ENCODE measurements at places on chromosomes 1 and 21.
A peak's percentile ranks its signal among the peaks of the same experiment; 100 is the strongest.

DNA sequence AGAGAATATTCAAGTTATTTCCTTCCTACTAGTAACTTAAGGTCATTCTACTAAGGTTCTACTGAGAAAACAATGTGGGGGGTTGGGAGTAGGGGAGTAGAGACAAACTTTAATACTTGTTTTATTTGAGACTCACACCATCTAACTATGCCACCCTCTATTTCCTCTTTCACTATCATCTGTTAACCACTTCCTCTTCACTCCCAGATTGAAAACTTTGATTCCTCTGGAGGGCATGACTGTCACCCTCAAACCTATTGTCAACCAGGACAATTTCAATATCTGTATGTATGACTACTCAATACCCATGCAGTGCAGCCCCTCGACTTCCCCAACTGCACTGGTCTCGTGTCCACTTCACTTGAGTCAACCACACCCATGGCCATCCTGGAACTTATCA lies 165.6 kb upstream of the POGK start:
- peak; percentile 11 for DNase-seq

DNA sequence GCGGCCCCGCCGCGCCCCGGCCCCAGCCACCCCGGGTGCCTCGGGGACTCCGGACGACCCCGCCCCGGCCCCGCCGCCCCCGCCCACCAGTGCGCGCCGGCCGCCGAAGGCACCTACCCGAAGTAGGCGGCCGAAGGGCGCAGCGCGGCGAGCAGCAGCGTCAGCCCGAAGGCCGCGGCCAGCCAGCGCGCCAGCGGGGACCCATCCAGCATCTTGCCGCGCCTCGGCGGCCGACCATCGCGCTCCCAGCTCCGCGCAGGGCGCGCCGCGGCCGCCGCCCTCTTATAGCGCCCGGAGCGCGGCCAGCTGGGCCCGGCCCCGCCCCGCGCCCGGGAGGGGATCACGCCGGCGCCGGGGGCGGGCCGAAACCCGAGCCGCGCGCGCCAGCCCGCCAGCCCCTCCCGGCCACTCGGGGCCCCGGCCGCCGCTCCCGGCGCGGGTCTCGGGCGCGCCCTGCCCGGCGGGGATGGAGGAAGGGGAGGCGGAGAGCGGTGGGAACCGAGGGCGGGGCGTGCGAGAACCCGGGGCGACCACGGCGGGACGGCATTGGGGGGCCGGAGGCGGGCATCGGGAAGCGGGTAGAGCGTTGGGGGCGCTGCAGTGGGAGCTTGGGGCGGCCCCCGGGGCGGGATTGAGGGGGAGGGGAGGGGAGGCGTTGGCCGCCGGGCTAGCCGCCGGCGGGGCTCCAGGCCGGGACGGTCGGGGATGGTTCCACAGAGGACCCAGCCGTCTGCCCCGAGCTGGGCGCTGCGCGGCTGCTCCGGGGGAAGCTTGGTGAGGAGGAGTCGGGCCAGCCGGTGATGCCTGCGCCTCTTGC lies at the start of gene WNT9A:
Gene WNT9A (minus strand): TSS at position 257 of the 817 bp plus-strand sequence. CDS start 45 bp downstream, at position 212.
- peak; percentile 57 for DNase-seq

- peak; percentile 52 for DNase-seq
These were observed 157.7 kb downstream of the TOMM20 start for GRCh38 chr1:234970731-234971476.

GRCh38 chr1:162026881-162027280 lies 3.2 kb upstream of the OLFML2B start:
- DNase-seq: no peak

DNA sequence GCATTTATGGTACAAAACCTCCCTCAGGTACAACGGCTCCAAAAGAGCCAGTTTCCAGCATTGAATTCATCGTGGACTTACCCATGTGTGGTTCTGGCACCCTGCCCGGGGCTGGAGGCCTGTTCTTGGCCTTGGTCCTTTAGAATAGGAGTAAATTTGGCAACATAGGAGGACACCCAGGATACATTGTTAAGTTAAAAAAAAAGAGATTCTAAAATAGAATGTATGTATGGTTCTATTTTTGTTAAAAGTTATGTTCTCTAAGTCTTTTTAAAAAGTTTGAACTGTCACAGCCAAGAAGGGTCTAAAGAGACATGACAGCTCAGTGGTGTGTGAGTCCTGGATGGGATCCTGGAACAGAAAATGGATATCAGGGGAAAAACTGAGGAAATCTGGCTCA lies 25.9 kb downstream of the EPHX1 start:
- no peak for DNase-seq

- no peak for DNase-seq
These were observed 3.3 kb upstream of the NT5C1A start for GRCh38 chr1:39675220-39675619.

- no peak for DNase-seq
These were observed 99.6 kb downstream of the CENPF start for GRCh38 chr1:214702556-214702955.

- DNase-seq: peak; percentile 30
These were observed 7.6 kb downstream of the MTF1 start for GRCh38 chr1:37851782-37852210.

DNA sequence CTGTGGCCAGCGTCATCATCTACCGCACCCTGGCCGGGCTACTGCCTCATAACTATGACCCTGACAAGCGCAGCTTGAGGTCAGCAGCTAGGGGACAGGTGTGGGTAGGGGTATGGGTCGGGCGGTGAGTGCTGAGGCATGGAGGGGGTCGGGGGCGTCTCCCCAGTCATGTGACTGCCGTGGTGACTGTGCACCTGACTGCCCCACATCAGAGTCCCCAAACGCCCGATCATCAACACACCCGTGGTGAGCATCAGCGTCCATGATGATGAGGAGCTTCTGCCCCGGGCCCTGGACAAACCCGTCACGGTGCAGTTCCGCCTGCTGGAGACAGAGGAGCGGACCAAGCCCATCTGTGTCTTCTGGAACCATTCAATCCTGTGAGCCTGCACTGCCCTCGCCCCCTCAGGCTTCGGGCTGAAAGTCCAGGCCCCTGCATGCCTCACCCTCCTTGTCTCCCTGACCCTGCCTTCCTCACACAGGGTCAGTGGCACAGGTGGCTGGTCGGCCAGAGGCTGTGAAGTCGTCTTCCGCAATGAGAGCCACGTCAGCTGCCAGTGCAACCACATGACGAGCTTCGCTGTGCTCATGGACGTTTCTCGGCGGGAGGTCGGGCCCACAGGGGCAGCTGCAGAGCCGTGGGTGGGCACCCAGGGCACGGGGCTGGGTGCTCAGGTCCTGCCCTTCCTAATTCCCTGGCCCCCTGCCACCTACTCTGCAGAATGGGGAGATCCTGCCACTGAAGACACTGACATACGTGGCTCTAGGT lies 13.5 kb downstream of the PSRC1 start:
- DNase-seq: no peak

DNA sequence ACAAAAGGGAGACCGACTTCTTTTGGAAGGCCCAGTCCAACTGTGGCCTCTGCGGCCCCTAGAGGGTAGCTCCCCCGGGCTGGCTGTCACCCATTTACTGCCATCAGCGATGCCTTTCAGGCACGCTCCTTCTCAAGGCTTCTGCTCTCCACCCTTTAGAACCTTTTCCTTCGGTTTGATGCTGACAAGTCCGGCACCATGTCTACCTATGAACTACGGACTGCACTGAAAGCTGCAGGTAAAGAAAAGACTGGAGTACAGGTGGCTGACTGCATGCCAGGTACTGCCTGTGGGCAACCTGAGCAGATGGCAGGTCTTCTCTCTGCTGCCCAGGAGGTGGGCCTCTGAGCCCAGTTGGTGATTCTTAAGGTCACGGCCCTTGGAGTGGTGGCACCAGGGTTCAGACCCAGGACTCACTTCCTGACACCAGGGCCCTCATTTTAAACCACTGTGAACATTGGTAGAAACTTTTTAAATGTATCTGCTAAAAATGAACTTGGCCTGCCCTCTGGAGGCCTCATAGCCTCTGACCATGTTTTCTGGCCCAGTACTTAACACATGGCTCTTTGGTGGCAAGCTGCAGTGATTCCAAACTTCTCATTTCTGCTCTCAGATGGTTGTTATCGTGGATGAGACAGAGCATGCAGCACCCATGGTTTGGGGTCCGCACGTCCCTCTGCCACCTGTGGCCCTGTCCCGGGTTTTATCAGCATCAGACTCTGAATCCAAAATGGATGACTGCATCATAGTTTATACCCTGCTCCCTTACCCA lies 45.7 kb downstream of the CAPN9 start:
- peak; percentile 16 for DNase-seq

- no peak for DNase-seq
These were observed 251.0 kb downstream of the OLFM3 start for GRCh38 chr1:101745551-101746270.

DNA sequence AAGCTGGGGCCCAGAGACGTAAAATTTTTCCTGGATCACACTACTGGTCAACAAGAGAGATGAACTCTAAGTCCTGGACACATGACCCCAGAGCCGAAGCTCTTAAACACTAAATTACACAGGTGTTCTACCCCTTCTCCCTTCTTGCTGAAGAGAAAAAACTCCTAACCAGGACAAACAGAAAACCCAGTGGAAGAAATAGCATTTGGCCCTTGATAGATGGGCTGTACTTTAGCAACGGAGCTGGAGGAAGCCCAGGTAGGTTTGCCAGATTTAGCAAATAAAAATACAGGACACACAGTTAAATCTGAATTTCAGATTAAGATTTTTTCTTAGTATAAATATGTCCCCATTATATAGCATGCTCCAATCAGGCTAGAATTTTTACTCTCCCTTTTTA lies 72.7 kb downstream of the DIRAS3 start:
- no peak for DNase-seq

GRCh38 chr1:55542901-55543504 lies 327.8 kb upstream of the USP24 start:
- no peak for DNase-seq

DNA sequence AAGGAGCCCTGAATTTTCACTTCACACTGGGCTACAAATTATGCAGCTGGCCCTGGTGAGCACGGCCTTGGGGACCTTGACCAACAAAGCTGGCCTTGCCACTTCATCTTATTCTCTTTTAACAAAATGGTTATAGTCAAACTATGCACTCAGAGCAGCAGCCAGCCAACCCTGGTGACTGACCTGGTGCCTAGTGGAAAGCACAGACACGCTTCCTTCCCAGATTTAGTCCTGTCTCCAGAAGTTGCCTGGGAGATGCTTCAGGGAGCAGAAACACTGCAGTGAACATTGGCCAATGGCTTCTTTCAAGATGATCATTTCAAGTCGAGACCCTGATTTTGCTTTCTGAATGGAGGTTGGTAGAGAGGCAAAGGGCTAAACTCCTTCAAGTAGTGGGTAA lies 249.3 kb downstream of the SIPA1L2 start:
- no peak for DNase-seq

GRCh38 chr1:200706111-200706814 lies 32.4 kb upstream of the CAMSAP2 start:
- DNase-seq: no peak

DNA sequence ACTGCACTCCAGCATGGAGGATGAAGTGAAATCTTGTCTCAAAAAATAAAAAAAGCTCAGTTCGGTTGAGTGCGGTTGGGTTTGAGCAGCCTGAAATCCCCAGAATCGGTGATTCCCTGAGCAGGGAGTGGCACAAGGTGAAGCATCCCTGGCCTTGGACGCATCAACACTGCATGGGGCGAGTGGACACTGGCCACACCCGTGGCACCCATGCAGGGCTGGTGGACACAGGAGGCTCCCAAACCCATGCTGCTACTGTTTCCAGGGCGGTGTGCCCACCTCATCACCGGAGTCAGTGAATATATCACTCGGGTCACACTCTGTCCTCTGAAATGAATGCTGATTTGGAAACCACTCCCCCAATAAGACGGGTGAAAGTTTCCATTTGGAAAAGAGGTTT lies 53.4 kb upstream of the ACTRT2 start:
- DNase-seq: no peak

DNA sequence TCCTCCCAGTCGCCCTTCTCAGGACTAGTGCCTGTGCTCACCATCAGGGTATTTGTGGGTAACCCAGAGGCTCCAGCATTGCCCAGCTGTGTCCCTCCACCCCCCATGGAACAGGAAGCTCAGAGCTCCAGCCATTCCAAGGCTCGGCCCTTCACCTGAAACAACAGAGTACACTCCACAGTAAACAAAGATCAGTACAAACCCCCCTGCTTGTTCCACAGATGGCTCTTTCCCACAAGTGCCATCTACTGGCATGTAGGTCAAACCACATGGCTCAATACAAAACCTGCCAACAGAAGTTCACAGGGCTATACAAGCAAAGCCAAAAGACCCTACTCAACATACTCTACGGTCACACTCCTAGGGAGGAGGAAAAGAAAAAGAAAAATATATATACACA lies 258.7 kb downstream of the AGBL4 start:
- no peak for DNase-seq

DNA sequence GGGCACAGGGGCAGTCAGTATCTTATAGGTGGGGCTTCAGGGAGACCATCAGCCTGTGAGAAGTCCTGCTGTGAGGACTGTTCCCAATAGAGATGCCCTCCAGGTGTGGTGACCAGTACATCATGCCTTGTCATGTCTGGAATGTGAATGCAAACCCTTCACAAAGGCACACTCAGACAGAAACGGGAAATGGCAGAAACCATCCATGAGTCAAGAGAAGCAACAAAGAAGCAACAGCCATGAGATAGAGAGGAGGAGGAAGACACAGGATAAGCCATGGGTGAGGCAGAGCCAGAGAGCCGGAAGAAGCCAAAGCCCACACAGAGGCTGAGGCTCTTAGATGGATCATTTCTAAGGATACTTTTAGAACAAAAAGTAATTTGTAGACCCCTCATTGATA lies 20.1 kb upstream of the ZP4 start:
- DNase-seq: no peak

- no peak for DNase-seq
These were observed 7.2 kb upstream of the TACSTD2 start for GRCh38 chr1:58584082-58584895.

DNA sequence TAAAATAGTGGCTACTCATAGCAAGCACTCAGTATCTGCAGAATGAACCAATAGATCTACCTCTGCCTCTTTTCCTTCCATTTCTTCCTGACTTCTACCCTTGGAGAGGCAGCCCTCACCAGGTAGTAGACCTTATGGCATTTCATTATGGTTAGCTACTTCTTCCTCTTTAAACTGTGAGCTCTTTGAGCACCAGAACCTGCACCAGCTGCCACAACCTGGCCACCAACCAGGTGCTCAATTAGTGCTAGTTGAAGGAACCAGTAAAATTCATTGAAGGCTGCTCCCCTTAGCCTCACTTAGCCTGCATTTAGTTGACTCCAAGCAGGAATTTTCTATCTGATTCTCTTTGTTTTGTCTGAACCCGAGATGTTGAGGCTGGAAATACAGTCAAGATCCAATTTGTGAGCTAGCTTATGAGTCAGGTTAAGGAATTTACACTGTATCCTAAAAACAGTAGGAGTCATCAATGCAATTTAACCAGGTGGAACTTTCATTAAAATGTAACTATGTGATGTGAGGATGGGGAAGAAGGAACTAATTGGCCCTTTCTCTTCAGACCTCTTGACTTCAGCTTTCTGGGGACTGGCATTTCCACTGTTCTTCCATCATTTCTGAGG lies 81.5 kb upstream of the UBE2U start:
- no peak for DNase-seq

GRCh38 chr1:193606035-193606434 lies 419.6 kb upstream of the B3GALT2 start:
- DNase-seq: no peak

GRCh38 chr1:62796221-62796620 lies 12.3 kb downstream of the ATG4C start:
- peak; percentile 56 for DNase-seq
